ENCODE measurements at places on chromosomes 1 and 21.
A peak's percentile ranks its signal among the peaks of the same experiment; 100 is the strongest.

- no peak for DNase-seq
These were observed 170.2 kb downstream of the RPS6KC1 start for GRCh38 chr1:213221209-213221608.

- no peak for DNase-seq
These were observed 12.4 kb downstream of the COL18A1 start for GRCh38 chr21:45417256-45417950.

- no peak for DNase-seq
These were observed 41.0 kb downstream of the IL12RB2 start for GRCh38 chr1:67348586-67349252.

- DNase-seq: peak; percentile 25
These were observed 45.7 kb upstream of the ETV3 start for GRCh38 chr1:157183870-157184269.

GRCh38 chr1:228009828-228010775 lies 3.3 kb downstream of the WNT3A start:
- DNase-seq: peak; percentile 47

DNA sequence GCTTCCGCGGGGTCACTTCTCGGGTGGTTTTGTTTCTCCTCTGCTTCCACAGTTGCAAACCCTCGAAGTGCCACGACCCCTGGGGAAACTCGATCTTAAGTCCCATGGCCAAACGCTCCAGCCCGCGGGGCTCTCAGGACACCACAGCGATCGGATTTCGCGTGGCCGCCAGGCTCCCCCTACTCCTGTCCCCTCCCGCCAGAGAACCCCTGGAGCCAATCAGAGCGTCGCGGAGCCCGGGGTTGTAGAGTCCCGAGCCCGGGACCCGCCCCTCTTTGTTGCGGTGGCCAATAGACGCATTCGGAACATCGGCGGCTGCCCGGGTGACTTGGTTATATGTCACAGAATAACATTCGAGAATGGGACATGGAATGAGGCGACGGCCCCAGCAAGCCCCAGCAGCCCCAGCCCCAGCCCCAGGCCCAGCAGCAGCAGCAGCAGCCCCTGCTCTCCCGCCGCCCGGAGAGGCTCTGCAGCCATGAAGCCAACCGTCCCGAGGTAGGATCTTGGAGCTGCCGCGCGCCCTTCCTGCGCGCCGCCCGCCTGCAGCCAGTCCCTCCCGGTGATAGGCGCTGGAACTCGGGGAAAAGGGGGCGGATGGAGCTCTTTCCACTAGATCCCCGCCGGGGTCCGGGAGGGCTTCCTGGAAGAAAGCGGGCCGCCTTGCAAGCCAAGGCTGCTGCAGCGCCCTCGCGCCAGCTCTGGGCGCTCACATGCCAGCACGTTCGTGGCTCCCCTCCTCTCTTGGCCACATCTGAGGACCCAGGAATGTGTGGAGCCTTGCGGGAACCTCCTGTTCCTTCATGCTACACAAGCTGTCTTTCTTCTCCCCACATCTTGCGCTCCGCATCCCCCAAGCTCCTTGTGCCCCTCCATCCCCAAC lies at the start of gene VASH2:
Gene VASH2, plus strand, starts transcription at position 299 of the 883 bp plus-strand sequence. CDS start 1,002 bp downstream, outside the sequence.
- DNase-seq: peak; percentile 46

GRCh38 chr1:227730630-227731151 lies 4.4 kb downstream of the JMJD4 start:
- no peak for DNase-seq

DNA sequence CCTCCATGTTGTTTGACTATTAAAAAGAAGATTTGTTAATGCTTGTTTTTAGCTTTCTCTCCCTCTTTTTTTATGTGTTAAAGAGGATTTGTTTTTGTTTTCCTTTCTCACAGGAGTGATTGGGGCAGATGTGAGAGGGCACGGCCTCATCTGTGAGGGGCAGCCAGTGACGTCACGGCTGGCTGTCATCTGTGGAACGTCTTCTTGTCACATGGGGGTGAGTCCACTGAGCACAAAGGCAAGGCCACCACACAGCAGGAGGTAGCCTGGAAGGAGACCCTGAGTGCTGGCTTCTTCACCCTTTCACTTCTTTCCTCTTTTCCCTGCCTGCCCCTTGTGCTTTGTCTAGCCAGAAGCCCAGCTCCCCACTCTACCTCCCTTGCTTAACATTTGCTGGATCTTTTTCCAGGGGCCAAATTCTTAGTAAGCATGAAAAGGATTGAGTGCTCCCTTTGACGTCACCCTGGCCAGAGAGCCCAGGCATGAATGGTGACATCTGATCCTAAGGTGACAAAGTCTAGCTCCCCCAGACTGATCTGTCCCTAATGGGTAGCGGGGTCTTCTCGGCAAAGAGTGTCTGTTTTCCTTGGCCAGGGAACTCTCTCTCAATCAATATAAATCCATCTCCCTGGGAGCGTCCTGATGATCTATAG lies 257.2 kb downstream of the FGGY start:
- no peak for DNase-seq

- peak; percentile 52 for DNase-seq
These were observed 1.4 kb downstream of the ADORA1 start for GRCh38 chr1:203128716-203129500.

DNA sequence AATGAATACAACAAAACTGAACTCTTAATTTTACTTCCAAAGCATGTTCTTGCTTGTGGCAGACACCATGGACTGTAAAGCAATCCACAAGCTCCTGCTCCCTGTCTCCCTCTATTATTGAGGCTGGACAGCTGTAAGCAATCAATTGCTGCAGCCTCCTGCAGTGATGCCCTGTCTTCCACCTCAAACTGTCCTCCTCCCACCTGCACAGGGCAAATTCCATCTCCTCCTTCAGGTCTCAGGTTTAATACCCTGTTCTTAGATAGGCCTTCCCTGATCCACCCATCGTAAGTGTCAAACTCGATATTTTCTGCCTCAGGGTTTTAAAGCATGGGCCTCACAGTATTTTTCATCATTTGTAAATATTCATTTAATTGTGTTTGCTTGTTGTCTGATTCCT lies 81.8 kb downstream of the LYST start:
- no peak for DNase-seq

DNA sequence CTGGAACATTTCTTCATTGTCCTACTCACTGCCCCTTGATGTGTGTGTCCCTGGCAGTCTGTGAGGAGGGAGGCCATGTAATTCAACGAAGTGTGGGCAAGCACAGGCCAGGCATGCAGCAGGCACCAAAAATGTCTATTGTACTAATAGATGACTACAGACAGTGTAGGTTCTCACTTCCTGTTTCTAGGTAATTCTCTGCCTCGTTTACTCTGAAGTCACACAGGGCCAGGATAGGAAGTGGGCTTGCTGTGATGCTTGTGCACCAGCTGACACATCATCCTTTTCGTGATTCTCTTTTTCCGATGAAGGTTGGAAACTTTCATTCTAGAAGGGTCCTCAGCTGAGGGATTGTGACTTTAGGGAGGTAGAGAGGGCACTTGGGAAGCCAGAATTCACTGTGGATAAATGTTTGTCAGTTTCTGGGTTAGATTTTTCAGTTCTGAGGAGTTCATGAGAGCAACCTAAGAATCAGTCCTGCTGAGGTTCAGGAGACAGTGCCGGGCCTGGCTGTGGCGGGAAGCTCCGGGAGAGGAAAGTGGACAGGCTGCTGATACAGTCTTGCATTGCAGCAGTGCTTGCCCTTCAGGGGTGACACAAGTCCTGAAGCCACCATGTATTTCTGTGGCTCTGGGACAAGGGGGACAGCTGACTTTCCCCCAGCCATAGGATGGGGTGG lies 4.3 kb upstream of the CSF1 start:
- DNase-seq: no peak

DNA sequence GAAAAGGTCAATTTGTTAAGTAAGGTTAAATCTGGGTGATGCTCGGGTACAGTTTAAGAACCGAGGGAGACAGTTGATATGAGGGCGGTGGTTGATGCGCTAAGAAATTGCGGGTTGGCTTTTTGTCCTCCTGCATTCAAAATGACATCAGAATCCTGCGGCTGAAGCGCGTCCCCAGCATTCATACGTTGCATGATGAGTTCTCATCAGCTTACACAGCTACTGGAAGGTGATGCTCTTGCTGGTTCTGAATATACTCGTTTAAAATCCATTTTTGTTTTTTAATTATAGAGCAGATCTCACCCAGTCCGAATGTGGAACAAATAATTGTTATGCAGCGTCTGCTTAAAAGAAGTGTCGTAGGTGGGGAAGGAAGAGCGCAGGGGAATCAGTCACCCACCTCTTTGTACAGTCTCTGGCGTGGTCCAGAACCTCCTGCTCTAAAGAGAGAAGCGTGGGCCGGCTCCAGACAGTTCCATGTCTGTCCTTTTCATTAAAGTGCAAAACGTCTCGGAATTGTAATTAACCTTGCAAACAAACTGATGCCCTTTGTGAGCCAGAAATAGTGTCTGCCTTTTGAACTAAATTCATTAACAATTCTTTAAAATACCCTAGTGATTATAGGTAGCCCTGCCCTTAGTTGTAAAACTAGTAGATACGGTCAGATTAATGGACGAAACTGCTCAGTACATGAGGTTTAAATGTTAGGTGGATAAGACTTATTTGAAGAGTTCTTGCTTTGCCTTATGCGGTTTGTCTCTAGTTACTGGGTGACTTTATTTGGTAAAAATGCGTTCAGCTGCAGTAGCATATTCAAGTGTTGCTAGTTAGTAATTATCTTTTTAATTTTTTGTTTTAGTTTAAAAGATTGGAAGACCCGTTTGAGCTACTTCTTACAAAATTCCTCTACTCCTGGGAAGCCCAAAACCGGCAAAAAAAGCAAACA lies 741 bp downstream of the RGS2 start:
- no peak for DNase-seq

DNA sequence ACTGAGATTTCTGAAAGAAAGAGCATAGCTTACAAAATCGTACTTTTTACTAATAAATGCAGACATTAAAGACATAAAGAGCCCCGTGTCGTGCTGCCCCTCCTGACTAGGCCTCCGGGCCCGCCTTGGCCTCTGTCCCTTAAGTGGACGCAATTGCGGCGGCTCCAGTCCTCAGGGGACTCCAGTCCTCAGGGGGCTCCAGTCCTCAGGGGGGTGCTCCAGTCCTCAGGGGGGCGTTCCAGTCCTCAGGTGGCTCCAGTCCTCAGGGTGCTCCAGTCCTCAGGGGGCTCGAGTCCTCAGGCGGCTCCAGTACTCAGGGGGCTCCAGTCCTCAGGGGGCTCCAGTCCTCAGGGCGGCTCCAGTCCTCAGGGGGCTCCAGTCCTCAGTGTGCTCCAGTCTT lies 10.6 kb upstream of the OR2M2 start:
- DNase-seq: no peak

- no peak for DNase-seq
These were observed 1455.1 kb downstream of the KCNT2 start for GRCh38 chr1:195153107-195153506.

DNA sequence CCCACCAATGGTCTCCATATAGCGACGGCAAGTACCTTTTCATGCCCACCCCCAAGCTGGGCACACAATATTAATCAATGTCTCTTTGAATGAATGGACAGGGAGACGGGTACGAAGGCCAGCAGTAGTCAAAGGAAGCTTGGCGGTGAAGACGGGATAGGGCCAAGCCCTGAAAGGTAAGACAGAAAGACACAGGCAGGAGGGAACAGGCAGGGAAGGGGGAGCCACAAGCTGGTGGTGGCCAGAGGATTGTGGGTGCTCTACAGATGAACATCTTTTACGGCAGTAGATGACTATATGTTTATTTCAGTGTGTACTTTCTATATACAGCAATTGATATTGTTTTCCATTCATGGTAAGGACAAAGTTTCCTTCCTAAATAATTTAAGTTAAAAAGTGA lies 16.3 kb downstream of the CAPZB start:
- DNase-seq: no peak

DNA sequence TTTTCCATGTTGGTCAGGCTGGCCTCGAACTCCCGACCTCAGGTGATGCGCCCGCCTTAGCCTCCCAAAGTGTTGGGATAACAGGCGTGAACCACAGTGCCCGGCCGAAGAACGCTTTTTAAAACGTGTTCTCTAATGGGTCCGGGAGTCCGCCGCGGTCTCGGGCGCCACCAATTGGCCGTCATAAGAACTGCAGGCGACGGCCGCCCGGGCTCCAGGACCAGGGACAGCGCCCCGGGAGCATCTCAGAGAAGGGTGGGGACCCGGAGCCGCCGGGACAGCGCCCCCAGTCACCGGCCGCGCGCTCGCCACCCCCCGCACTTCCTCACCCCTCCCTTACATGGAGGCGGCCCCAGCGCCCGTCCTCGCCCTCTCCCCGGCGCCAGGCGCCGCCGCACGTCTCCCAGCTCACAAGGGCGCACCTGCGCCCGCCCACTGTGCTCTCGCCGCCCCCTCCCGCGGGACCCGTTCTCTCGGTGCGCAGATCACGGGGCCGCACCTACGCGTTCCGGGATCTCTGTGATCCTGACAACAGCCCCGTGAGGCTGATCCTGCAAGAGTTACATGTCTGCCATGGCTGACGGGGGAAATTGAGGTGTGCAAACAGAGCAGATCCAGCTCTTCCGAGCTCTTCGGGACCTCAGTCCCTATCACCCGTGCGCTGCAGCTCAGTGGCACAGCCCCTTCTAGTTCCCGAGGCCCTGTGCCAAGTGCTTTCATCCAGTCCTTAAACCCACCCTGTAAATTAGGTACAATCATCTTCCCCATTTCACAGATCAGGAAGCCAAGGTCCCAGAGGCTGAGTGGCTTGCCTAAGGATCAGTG lies 9.8 kb downstream of the RAP1GAP start:
- no peak for DNase-seq

- no peak for DNase-seq
These were observed 115.3 kb downstream of the ADSS2 start for GRCh38 chr1:244336232-244336899.

DNA sequence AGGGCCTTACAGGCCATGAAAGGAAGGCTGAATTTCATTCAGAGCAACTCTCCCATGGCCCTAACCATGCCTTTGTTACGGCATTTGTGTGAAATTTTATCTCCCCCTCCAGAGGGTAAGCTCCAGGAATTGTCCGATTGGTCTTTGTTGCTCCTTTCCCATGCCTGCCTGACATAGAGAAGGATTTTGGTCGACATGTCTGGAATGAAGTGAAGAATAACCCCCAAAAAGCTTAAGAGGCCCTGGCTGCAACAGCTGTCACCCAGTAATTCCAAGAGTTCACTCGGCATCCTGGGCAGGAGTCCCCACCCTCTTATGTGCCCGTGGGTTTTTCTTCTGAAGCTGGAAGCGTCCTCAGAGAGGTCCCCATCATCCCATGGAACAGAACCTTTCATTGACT lies 20.6 kb downstream of the CDA start:
- DNase-seq: no peak
